Hematopoietic multipotent progenitor cell treated with erythropoietin and hydrocortisone succinate and interleukin-3 and kit ligand, for 17 days (in vitro differentiated cells): ENCODE measurements at places on chromosomes 1 and 21.

GRCh38 chr21:33948951-33949444 is 33.4 kb upstream of the ATP5PO start:
- no peak for DNase-seq

GRCh38 chr1:59952065-59952464 is 25.5 kb upstream of the CYP2J2 start:
- no peak for DNase-seq

GRCh38 chr1:67564193-67564592 is 120.8 kb upstream of the GADD45A start:
- no peak for DNase-seq

DNA sequence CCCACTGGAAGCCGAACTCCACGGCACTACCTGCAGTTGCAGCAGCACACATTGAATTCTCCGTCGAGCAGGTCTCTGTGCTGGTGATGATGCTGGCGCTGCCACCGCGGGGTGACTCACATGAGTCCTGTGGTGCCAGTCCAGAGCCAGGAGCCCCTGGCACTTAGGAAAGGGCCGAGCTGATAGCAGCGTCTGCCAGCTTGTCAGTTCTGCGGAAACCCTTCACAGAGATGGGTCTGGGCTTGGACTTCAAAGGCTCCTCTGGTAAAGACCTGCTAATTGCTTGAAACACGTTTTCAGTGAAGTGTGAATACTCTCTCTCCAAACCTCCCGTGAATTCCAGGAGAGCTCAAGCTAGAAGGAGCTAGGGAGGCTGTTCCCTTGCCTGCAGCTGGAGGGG is 92.2 kb downstream of the GRIK3 start:
- no peak for DNase-seq

- no peak for DNase-seq
These were observed 97.0 kb upstream of the CD34 start for GRCh38 chr1:208007938-208008342.

DNA sequence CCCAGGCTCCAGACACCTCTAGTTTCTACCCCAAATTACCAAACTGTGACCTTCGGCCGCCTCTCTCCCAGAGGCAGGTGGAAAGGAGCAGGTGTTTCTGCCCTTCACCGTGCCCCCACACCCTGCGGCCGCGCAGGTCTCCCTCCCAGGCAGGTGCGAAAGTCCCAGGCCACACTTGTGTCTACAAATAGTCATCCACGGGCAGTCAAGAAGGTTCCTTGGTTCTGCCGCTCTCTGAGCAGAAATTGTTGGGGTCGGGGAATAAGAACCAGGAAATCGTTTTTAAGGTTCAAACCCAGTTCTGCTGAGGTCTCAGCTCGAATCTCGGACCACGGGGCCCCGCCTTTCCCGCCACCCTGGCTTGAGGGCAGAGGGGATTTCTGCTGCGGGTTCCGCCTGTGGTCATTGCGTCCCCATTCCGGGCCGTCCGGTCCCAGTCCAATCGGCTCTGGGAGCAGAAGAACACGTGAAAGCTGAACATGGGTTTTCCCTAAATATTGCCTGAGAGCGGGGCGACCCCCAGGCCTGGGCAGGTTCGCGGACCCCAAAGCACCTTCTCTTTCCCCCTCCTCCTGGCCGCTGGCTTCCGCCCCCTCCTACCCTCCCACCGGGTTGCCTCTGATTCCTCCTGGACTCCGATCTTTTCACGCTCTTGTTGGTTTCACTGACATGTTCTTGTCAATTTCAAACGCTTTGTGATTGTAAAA is 1.2 kb upstream of the ATF3 start:
- no peak for DNase-seq

DNA sequence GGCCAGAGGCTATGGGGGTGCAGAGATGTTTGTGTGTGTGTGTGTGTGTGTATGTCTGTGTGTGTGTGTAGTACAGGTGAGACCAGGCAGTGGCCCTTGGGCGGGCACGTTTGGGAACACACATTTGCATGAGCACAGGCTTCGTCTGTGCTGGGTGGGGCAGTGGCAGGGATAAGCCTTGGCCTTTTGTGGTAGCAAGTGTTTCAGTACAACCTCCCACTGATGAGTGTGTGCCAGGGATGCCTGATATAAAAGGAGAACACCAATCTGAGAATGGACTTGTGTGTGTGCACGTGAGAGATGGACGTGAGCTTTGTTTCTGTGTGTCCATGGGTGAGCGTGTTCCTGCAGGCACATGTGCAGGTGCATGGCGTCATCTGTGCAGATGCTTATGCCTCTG is 3.0 kb downstream of the NTRK1 start:
- DNase-seq: no peak

GRCh38 chr1:184110272-184111204 is 59.0 kb downstream of the TSEN15 start:
- DNase-seq: no peak

DNA sequence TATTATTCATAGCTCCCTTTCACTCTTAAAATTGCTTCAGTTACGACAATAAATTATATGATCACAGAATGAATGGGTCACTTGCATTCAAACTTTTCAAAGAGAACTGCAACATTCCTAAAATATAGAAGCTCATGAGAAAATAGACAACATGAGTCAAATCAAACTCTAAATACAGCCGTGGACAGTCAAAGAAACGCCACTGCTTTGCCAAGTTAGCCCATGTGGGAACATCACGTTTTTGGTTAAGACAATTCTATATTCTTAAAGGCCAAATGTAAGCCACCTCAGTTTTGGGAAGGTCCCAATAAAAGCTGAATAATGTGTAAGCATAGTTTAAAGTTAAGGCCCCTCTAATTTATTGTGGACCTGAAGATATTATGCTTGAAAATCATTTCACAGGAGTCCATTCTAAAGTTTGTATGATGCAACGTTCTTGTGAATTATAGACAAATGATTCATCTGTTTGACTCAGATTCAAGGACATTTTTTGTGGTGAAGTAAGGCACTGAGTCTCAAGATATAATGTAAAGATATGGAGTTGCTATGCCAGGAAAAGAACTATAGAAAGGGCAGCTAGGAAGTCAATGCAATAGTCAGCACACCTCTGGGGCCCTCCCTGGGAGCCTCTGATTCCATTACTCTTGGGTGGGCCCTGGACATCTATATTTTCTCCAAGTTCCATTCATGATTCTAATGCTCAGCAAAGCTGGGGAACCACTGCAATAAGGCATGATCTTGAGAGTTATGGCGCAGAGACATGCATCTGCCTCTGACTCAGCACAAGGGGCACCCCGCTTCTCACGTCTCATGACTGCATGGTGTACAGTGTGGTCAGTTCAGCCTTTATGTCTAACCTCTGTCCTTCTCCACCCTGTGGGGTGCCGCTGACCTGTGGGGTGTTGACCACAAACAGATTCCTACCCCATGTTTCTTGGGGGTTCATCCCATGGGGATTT is 33.9 kb downstream of the ETS2 start:
- DNase-seq: no peak

GRCh38 chr1:59136541-59137275 is 160.2 kb upstream of the FGGY start:
- no peak for DNase-seq

- no peak for DNase-seq
These were observed 22.1 kb downstream of the AIM2 start for GRCh38 chr1:159054427-159054826.

DNA sequence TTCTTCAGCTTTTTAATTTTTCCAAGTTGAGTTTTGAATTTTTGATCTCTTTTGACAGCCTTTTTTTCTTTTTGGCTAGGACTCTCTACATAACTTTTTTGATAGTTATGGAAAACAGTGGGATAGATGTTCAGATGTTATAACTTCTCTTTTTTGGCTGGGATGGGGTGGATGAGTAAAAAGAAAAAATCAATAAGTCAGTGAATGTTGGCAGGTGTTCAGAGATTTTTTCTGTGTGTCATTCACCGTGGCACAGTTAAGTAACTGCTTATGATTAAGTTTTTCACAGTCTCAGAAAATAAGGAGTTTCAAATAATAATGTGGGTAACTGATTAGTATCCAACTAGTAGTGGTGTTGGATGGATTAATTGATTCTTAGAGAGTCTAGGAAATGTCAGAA is 24.0 kb downstream of the HS2ST1 start:
- DNase-seq: peak; percentile 36

DNA sequence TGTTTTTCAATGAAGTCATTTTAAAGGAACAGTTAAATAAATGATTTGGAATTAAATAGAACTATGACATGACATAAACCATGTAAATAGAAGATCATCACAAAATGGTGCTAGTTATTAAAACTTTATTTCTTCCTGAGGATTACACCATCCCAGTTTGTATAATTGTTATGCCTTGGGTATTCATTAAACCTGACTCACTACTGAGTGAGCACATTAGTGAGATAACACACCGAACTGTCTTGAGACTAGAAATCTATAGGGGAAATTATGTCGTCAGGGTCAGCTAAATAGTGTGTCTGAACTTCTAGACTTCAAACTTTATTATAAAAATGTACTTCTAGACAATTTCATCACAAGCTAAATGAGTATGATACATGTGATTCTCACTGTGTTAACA is 189.4 kb downstream of the NCAM2 start:
- no peak for DNase-seq

GRCh38 chr21:23217597-23217996 is 2219.4 kb downstream of the NCAM2 start:
- DNase-seq: no peak

DNA sequence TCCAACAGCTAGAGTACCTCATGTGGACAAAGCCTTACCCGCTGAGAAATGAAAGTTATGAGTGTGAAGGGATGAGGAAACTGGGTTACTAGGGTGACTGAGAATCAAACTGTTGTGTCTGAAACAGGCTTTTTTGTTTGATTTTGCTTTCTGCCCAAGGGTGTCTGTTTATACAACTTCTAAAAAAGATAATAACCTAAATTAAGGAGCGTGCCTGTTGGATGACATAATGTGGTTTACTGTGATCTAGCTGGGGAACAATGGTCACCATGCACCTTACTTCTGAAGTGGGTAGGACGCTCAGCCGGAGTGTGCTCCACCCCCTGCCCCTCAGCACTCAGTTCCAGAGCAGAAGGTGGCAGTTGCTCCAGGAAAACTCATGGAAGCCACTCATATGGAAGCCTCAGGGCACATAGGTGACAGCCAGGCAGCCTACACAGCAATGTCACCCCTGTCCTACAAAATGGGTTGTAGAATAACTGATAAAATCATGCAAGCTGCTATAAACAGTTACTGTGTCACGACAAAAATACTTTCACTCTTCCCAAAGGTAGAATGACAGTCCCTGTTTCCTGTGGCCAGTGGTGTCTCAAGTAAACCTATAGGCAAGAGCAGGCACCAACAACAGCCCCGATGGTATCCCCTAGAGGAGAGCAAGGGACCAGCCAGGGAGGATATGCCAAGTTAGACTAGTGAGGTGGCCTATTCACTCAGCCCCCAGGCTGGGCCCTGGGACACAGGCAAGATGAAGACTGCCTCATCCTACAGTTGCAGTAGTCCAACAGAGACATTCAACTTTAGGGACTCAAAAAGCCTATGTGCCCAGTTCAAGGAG is 29.3 kb downstream of the SIPA1L2 start:
- DNase-seq: no peak

DNA sequence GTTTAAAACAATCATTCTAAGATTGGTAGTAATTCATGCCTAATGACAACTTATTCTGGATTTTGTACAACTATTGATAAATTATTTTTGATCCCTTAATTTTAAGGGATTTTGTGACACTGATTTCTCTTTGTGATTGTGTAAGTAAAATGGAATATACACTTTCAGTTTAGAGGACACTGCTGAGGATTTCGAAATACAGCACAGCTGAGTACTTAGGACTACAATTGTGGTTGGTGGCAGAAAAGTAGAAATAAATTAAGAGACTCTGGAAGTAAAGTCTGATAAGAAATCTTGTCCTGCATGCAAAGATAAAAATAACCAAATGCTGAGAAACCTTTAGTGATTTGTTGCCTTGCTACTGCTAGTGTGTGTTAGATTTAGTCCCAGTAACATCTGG is 40.0 kb downstream of the TYW3 start:
- no peak for DNase-seq

GRCh38 chr1:32611859-32612188 is 38.5 kb downstream of the ZBTB8OS start:
- DNase-seq: no peak

GRCh38 chr1:181208083-181208482 is 119.6 kb downstream of the IER5 start:
- no peak for DNase-seq

DNA sequence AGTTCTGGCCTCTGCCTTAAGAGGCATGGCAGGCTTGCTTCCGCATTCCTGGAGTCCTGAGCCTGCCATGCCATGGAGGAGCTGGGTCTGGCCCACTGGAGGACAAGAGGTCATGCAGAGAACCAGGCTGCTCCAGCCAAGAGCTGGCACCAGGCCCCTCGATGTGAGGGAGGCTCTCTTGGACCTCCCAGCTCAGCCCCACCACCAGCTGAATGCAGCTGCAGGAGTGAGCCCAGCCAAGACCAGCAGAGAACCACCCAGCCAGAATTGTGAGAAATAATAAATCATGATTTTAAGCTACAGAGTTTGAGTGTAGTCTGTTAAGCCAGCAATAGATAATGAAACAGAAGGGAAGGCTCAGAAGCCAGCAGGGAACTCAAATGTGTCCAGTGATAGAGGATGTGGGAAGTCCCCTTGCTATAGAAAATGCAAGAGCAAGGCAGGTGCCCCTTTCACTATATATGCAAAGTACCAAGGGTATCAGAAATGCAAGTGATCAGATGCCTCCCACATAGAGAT is 118.4 kb downstream of the HIVEP3 start:
- DNase-seq: no peak

- peak; percentile 96 for DNase-seq
These were observed 1.7 kb downstream of the IRF2BP2 start for GRCh38 chr1:234608025-234608910.

GRCh38 chr1:205438213-205439158 is 16.6 kb upstream of the LEMD1 start:
- no peak for DNase-seq

GRCh38 chr1:78792756-78793155 is 143.1 kb downstream of the IFI44 start:
- DNase-seq: no peak

- DNase-seq: no peak
These were observed at the start of gene CTSS for GRCh38 chr1:150765296-150765976. Gene CTSS (minus strand): TSS chr1:150765778. CDS start chr1:150764763, 1,015 bp downstream.

- DNase-seq: no peak
These were observed 3.7 kb downstream of the LEFTY2 start for GRCh38 chr1:225937048-225937968.

DNA sequence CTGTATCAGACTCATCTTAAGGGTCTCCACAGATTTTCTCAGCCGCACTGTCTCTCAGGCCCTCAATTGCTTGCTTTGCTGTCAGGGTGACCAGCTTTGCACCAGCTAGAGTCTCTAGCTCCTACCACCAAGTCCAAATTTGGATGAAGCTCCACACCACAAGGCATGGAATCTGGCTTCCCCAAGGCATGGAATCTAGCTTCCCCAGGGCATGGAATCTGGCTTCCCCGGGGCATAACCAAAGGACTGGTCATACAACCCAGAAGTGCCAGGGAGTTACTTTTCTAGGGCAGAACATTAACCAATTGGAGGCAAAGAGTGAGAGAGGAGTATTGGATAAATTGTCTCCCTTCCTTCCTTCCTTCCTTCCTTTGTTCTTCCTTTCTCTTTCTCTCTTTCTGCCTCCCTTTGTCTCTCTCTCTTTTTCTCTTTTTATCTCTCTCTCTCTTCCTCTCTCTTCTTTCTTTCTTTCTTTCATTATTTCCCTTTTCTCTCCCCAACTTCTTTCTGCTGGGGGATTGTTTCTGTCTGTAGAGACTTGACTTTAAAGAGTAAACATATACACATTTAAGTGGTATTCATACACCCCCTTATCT is 76.9 kb upstream of the HAO2 start:
- DNase-seq: no peak
